Activated T-helper 9 cell treated with anti-CD3 and anti-CD28 coated beads, Interleukin-2, amount 50 U/mL, for 16 hours (primary cell): ENCODE measurements at places on chromosomes 11 and 22.
A peak's percentile ranks its signal among the peaks of the same experiment; 100 is the strongest.

DNA sequence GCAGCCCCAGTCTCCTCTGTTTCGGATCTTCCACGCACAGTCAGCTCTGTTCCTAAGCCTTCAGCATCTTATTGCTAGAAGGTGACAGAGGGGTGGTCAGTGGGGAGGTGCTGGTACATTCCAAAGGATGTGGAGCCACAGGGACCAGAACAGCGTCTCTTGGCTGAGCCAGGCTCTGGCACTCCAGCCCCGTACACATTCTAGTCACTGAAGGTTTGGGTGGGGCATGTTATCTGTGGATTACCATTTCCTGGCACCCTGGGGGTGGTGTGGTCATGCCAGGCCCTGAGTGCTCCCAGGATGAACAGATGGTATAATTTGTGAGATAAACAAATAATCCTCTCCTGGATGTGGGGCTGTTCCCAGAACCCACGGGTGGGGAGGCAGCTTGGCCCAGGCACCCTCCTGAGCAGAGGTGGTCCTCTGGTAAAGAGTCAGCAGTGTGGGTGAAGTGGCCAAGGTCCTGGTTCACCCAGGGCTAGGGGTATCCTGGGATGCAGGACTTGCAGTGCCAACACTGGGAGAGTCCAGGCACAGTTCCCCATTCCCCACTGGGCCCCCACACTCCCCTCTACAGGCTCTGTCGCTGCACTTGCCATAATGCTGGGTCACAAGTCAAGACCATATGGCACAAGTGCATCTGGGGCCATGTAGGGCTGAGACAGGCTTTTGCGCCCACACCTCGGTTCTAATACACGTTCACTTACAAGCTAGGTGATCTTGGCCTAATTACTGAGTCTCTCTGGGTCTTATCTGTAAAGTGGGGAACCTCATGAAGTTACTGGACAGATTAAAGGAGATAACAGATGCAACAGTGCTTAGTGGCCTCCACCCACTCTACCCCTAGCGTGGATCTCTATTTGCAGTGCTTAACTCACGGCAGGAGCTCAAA, 33.0 kb downstream of the DKK3 start:
- DNase-seq: no peak

DNA sequence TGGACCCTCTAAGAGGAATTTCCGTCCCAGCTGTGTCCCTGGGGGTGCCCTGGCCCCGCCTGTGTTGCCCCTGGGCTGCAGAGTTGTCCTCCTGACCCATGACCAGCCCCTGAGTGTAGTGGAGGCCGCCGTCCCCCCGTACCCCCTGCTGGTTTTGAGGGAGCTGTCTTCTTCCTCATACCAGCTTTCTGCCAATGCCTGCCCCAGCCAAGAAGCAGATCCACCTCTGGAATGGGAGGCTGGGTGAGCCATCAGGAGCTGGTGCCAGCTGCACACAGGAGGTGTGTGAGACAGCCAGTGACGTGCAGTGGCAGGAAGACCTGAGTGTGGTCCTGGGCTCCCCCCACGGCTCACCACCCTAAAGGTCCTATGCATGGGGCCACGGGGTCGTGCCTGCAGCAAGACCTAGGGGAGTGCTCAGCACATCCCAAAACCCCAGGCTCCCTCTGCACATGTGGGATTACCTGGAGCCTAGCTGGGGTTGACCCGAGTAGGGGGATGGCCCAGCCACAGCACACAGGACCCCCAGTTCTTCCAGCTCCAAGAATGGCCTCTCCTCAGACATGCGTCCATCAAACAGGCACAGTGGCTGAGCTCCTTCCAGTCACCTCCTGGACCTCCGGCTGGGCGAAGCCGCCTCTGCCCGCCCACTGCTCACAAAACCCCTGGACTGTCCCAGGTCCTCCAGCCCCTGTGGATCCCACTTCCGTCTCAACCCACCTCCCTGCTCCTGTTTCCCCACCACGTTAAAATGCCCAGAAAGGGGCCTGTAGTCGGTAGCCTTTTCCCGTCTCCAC, 647.6 kb downstream of the BRD1 start:
- no peak for DNase-seq

DNA sequence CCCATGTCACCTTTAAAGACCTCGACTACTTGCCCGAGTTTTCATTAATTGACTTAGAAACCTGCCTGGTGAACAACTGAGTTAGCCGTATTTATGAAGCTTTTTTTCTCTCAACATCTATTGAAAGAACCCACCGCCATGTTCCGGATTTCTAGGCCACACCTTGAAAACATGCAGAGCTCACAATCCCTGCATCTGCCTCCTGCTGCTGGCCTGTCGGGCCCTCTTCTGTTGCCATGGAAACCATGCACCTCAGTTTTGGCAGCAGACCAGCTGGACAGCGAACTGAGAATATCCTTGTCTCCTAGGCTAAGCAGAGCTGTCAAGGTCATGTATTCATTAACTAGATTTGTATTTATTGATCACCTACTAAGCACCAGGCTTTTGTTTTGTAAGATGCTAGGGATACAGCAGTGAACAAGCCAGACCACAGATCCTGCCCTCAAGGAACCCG, 4.3 kb upstream of the PATZ1 start:
- DNase-seq: no peak

DNA sequence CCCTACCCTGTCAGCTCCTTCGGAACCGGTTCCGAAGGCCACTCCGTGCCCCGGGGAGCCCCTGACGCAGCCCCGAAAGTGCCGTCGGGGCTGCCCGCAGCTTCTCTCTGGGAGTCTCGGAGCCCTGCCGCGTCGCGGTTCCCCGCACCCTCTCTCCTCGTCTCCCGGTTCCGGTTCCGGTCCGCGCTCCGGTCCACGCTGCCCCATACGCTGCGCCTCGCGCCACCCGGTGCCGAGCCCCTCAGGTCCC, 618 bp downstream of the MTA2 start:
- DNase-seq: peak; percentile 41

DNA sequence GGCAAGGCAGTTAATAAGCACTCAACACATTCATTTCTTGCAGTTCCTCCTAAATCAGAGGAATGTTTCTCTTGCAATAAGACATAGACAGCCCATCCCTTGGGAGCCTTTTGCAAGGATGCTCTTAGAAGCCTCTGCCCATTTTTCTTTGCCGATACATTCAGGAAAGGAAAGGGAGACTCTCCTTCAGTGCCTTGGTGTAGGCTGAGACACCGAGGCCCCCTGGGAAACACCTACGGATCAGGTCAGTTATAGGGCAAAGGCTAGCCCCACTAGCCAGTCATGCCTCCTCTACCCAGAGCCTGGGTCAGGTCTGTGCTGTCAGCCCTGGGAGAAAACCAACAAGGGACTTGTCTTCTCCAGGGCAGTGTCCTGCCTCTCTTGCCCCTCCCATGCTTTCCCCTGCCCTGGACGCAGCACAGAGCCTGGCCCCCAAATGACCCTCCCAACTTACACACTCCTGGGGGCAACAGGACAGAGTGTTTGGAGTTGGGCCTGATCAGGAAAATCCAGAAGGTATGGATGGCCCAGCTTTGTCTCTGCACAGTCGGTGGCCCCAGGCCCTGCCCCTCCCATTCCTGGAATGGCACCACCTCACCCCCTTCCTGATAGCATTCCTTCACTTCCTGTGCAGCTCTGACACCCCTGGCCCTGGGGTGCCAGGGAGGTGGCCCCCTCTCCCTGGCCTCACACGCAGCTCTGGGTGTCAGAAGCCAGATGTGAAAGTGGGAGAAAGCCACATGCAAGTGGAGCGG, 18.3 kb downstream of the ANKK1 start:
- DNase-seq: no peak

- no peak for DNase-seq
Observed at GRCh38 chr22:49642331-49642730, 185.3 kb downstream of the BRD1 start.

GRCh38 chr11:107928767-107929507, 689 bp downstream of the RAB39A start:
- DNase-seq: no peak

GRCh38 chr11:82529936-82530335, 203.7 kb downstream of the FAM181B start:
- no peak for DNase-seq

DNA sequence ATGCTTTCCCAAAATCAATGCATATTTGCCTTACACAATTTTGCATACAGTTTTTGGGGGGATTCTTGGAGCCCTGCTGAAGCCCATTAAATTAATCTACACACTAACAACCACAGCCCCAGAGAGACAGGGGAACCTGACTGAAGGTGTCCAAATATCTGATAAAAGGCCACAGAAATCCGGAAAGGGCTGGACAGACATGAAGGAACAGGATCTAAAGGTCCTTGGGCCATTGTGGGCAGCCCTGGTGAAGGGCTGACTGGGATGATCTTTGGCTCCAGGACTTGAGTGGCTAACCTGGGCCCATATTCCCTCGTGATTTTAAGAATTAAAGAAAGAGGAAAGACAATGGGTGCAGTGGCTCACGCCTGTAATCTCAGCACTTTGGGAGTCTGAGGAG, 6.8 kb upstream of the WDR74 start:
- no peak for DNase-seq

DNA sequence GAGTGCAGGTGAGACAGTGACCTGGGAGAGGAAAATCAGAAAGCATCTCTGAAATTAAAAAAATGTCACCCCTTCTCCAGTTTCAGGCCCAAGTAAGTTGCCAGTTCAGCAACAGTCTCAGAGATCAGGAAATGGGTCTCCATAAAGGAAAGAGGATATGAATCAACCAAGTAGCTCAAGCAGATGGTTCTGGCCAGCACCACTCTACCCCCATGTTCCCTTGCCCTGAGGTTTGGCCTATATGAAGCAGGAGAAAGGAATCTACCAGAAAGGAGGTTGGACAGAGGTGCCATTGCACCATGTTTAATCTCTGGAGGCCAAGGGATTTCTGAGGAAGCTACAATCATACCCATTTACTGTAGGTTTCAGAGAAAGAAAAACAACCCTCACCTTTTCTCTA, 7.7 kb downstream of the FZD4 start:
- no peak for DNase-seq

GRCh38 chr22:22810018-22810427, 77.6 kb upstream of the IGLL5 start:
- DNase-seq: peak; percentile 51

DNA sequence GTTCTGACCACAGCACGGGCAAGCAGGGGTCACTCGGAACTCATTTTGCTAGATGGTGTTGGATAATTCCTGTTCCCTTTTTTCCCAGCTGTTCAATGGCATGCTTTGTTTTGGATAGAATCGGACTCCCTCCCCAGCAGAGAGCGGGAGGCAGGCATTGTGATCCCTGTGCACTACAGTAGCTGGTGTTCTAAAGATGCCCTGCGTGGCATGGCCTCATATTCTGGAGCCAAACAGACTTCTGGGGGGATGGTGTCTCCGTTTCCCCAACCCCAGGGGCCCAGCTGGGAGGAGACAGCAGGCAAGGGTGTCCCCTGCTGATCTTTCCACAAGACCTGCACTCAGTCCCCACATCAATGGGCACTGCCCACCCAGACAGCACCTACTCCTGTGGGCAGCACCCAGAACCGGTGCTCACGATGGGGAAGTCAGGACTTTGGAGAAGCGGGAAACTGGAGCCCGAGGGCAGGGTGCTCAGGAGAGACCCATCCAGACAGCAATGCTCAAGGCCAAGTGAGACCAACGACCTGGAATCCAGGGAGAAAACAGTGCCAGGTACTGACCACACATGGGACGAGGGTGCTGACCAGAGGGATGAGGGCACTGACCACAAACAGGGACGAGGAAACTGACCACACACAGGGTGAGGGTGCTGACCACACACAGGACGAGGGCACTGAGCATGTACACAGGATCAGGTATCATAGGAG, 934.9 kb downstream of the BRD1 start:
- no peak for DNase-seq

GRCh38 chr22:47206164-47206563, 443.7 kb downstream of the TBC1D22A start:
- DNase-seq: no peak

GRCh38 chr22:24325105-24325757, 54.6 kb downstream of the SPECC1L start:
- DNase-seq: no peak

GRCh38 chr11:33674035-33674814, 26.4 kb downstream of the C11orf91 start:
- DNase-seq: no peak

DNA sequence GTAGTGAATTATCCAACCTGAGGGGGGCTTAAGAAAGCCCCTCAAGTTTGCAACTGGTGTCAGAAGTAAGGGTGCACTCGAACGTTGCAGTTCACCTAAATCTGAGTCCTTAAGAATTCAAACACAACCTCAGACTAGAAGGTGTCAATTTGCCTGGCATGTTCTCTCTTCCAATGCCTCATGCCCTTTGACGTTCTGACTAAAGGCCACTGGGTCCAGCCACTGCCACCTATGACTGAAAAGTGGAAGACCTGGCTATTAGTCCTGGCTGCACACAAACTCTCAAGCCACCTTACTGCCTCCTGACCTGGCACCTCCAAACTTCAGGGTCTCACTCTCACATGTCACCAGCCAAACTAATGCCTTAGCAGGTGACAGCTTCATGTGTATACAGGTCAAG, 8.0 kb downstream of the APOL4 start:
- DNase-seq: no peak

DNA sequence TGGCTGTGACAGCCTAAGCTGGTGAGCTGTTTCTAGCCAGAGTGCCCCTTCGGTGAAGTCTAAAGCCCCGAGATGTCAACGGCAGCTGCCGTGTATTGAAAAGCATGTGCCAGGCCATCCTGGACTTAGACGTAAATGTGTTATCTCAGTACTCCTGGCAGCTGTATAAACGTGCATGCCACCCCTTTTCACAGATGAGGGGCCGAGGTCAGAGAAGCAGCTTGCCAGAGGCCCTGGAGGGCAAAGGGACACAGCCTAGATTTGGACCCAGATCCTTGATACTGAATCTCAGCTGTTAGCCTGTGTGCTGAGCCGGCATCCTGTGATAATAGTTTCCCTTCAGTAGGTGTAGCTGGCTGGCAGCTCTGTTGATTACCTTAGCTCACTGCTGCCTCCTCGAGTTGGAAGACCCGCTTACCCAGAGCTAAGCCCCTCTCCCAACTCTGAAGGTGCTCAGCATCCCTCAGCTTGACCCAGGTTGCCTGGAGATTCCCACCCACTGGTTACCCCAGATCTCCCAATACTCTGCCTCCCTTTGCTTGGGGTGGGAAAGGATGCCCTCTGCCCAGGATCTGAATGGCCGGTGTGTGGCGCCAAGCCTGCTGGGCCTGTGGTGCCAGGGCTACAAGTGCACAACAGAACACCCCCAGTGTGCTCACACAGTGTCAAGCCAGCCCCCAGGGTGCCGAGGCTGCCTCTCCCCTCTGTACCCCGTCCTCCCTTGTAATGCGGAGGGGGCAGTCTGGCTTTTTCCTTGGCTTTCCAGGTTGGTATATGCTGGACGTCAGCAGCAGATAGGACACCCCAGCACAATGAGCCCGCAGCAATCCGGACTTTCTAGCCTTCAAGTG, 59.8 kb upstream of the WNT7B start:
- DNase-seq: no peak

DNA sequence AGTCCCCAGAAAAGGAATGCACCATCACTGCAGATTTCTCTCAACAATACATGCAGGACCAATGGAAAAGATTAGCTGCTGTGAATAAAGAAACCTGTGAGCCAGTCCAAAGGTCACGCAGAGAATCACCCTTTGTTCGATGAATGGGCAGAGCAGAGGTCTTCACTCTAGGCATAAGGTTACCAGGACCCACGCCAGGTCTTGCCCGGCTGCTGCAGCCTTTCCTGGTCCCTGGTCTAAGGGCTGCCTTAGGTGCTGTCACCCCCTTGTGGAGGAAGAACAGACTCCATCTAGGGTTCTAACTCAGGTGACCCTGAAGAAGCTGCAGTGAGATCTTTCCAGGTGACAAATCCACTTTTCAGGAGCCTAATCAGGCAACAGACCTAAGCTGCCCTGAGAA, 29.0 kb upstream of the NAP1L4 start:
- DNase-seq: no peak
